GM04504 (cell line): ENCODE measurements at places on chromosomes 1 and 21.

GRCh38 chr1:226898246-226898645 is 27.8 kb downstream of the PSEN2 start:
- no peak for DNase-seq

- no peak for DNase-seq
Observed at GRCh38 chr1:21517660-21518480, 8.6 kb downstream of the ALPL start.

DNA sequence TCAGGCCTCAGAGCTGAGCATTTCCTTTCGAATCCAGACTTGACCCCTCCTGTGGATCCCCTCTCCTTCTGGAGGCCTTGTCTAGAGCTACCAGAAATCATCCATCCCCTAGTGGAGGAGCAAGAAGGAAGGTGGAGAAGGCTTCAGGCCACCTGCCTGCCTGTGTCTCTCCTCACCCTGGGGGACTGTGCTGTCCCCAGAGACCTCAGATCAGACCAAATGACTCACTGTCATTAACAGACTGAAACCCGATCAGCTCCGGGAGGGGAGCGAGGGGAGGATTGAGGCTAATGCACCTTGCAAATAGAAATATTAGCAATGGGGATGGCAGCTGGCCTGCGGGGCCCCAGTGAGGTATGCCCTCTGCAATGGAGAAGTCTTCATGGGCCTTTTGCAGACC is 2.1 kb downstream of the MYBPH start:
- no peak for DNase-seq

DNA sequence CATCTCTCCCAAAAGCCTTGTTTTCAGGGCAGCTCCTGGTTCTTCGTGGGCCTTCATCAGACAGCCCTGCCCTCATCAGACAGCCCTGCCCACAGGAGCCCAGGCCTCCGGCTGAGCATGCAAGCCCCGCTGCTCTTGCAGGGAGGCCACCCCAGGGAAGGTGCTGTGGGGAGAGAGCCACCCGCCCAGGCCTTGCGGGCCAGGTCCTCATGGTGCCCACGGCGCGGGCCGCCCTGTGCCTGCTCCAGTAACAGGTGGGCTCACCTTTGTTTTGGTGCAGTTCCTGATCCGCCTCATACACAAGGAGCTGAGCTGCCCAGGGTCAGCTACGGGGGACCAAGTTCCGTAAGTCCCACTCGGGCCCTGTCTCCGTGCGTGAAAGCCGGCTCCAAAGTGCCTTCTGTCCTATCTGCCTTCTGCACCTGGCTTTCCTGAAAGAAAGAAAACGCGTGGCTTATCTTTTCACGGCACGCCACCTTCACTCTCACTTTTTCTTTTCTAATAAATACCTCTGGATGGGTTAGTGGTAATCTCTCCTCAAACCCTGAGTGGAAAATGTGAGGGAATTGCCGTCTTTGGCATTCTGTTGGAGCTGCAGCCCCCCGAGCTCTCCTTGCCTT is 65.9 kb downstream of the SLC37A1 start:
- DNase-seq, result no peak

- no peak for DNase-seq
Observed at GRCh38 chr1:77134359-77134758, 84.9 kb downstream of the PIGK start.

GRCh38 chr1:203867802-203868201 is 6.4 kb downstream of the SNRPE start:
- DNase-seq, result no peak

DNA sequence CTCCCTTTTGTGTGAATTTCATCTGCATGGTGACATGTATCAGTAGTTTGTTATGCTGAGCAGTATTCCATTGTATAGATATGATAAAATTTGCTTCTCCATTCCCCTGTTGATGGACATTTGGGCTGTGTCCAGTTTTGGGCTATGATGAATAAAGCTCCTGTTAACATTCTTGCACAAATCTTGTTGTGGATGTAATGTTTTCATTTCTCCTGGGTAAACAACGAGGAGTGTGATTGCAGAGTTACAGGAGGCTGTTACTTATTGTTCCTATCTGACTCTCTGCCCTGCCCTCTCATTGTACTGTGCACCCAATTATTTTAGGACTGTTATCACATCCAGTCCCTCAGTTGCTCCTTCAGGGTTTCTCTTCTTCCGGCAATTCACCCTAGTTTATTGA is 24.2 kb downstream of the MAPKAPK2 start:
- no peak for DNase-seq
